ENCODE measurements at places on chromosomes 2 and 18. TPM values are rescaled to one million over a fixed set of nuclear protein-coding genes. Genes with fewer than 3 reads are reported as not detected.

DNA sequence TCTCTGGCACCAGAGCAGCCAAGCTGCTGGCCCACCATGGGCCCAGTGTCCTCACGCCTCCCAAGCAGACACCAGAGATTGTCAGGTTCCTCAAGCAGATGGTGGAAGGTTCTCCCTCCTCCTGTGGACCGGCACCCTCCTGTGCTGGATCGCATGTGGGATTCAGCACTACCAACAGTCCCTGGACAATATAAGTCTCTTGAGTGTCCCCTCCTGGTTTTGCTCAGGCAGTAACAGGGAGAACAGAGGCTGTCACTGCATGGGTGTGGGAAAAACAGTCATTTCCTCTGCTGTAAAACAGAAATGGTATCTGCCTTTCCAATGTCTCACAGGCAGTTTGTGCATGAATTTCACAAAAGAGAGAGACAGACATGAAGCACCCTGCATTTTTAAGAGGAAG lies 47.7 kb upstream of the TUBA3E start:
- H3K36me3 ChIP-seq = no peaks in the 10 kb centered on the region
- no peak overlapping the region for H3K4me3 ChIP-seq
- H3K27me3 ChIP-seq = peaks cover 58% of the 10 kb centered on the region
- no peak overlapping the region for H3K27ac ChIP-seq
- H3K4me1 ChIP-seq = no peaks in the 10 kb centered on the region

GRCh38 chr2:217847552-217848350 lies 155.0 kb downstream of the TNS1 start:
- no peak overlapping the region for H3K4me3 ChIP-seq
- no peak overlapping the region for H3K27ac ChIP-seq
- no peaks in the 10 kb centered on the region for H3K4me1 ChIP-seq

DNA sequence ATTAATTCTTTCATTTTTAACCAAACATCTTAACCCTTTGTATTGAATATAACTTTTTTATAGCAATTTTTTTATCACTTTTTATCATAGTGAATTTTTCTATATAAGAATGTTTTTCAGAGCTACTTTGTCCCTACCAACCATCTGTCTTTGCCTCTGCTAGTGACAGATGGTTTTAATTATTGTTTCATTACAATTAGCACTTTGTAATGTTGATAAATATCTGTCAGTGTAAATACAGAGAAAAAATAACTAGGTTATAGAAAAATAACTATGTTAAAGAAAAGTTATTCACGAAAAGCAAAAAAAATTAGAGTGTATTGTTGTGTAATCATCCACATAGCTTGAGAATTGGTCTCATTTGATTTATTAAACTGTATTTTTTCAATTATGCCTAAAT lies 91.0 kb upstream of the CDH19 start:
- no peaks in the 10 kb centered on the region for H3K36me3 ChIP-seq
- no peak overlapping the region for H3K27ac ChIP-seq
- H3K4me3 ChIP-seq = no peak overlapping the region

DNA sequence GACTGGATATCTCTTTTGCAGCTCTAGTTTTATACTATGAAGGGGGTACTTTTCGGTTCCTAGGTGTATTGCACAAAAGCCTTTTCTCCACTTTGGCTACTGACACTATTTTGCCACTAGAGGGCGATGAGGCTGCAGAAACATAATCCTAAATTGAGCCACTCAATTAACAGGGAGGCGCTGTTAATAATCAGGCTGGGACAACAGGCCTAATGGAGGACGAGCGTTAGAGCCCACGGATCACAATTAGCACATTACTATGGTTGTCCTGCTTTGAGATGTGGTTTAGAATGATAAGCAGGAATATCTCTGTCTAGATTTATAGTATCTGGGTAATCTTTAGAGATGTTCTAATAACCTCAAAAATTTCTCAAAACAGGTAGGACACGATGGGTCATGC lies 62.2 kb upstream of the PMAIP1 start:
- no peak overlapping the region for H3K27ac ChIP-seq
- H3K36me3 ChIP-seq = no peaks in the 10 kb centered on the region
- peaks cover 5% of the 10 kb centered on the region for H3K4me1 ChIP-seq
- DNase-seq = no peak
- H3K4me3 ChIP-seq = no peak overlapping the region
- H3K27me3 ChIP-seq = peaks cover 36% of the 10 kb centered on the region

Gene DSG3
- total RNA-seq = not detected

Data from T-helper 17 cell (primary cell).